ENCODE measurements at places on chromosomes 1 and 21.

- DNase-seq = no peak
These were observed 31.3 kb upstream of the GPR157 start for GRCh38 chr1:9160079-9160717.

- DNase-seq = no peak
These were observed 62.8 kb downstream of the OVGP1 start for GRCh38 chr1:111364690-111365089.

DNA sequence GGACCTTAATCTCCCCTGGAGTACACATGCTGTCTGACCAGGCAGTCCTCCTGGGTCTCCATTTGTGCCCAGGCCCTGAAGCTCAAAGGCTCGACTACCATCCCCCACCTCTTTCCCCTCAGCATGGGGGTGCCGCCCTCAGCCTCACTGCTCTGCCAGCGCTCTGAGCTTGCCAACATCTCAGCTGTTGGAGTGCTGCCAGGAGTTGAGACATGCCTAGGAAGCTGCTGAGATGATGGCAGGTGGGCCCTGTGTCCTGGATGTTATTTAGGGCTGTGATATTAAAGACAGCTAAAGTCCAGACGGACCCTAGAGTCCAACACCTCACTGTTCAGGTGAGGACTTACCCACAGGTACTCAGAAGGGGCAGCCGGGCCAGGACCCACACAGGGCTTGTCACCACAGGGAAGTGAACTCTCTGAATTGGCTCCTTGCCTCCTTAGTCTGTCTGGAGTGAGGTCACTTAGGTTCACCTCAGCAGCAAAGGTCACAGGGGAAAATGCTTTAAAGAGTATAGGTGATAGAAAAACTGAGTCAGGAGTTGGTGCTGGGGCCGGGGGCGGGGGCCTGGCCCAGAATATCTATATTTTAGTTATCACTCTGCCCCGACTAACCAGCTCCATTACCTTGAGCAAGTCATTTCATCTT, 19.7 kb upstream of the KCNC4 start:
- DNase-seq = no peak

- no peak for DNase-seq
These were observed 33.1 kb downstream of the RGS8 start for GRCh38 chr1:182651339-182651724.

GRCh38 chr1:53699981-53700380, 39.0 kb downstream of the GLIS1 start:
- DNase-seq = no peak

DNA sequence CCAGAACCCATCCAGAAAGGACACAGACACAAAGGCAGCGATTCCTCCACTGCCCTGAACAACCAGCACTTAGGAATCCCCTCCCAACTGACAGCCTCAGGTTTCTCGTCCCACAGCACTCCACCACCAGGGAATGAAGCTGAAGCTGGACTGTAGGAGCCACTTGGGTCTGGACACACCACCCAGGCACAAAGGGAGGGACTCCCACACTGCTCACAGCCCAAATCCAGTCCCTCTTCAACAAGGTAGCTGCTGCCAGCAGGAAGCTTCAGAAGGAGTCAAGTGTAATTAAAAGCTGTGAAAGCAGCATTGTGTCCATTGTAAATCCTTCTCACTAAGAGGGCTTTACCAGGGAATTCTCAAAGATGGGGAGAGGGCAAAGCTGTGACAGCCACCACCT, 29.0 kb downstream of the LMX1A start:
- DNase-seq = no peak

All from stimulated activated CD4-positive, alpha-beta T cell treated with anti-CD3 and anti-CD28 coated beads, Interleukin-4, amount 100 ng/mL, for 48 hours (primary cell).